NCI-H2081 treated with DMSO at 0.1 percent for 48 hours (cell line): ENCODE measurements at places on chromosomes 6 and 20.
A peak's percentile ranks its signal among the peaks of the same experiment; 100 is the strongest.

DNA sequence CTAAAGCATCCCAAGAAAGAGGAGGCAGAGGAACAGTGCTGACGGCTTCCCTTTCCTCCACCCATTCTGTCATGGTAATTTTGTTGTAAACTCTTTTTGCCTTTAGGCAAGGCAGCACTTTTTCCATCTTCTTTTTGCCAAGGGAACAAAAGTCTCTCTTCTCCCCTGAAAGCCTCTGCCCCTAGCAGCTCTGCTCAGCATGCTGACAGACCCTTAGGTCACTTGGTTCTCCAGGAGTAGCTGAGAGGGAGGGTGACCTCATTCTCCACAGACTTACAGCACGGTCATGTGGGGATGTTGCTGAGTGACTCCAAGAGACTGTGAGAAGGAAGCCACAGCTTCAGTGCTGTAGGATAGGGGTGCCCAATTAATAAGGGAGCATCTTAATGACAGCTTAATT, 81.1 kb upstream of the RALGAPA2 start:
- DNase-seq, result no peak

- DNase-seq, result no peak
Measured at GRCh38 chr20:63782521-63782971, 43.0 kb downstream of the SLC2A4RG start.

DNA sequence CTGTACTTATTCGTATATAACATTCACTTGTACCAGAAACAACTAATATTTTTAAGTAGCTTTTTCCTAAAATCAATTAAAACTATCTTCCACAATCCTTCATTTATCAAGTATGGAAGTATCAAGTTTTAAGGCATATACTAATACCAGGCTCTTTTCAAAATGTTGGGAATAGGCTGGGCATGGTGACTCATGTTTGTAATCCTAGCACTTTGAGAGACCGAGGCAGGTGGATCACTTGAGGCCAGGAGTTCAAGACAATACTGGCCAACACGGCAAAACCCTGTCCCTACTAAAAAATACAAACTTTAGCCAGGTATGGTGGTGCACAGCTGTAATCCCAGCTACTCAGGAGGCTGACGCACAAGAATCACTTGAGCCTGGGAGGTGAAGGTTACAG, 25.7 kb upstream of the PLN start:
- no peak for DNase-seq

- DNase-seq, result no peak
Measured at GRCh38 chr6:78513856-78514255, 353.5 kb upstream of the IRAK1BP1 start.

- DNase-seq, result peak; percentile 53
Measured at GRCh38 chr20:62980380-62980960, 26.3 kb downstream of the BHLHE23 start.

DNA sequence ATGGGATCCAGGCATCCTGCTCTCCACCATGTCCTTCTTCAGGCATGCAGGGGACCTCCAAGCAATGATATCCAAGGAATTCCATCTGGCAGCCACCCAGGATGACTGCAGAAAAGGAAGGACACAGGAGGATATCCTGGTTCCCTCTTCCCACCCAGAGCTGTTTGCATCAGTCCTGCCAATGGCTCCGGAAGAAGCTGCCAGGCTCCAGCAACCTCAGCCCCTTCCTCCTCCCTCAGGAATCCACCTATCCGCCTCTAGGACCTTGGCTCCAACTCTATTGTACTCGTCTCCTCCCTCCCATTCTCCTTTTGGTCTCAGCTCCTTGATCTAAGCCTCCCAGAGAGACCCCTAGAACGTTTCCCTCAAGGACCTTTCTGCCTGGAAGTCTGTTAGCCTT, 733 bp upstream of the PSORS1C2 start:
- no peak for DNase-seq

DNA sequence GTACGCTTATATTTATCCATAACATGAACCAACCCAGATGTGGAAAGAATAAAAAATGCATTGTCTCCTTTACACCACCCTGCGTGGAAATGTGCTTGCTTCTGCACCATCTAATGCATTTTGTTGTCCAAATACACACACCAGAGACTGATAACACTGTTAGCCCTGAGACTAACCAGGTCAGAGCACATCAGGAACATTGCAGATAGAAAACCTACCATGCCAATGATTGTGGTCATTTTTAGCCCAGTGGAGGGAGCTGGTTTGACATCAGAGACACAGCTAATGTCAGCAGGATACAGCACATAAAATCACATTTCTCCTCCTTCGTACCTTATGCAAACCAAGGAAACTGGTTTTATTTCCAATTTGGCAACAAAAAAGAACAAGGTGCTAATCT, 528.7 kb downstream of the DOK5 start:
- peak; percentile 34 for DNase-seq

GRCh38 chr20:61895016-61895415, 170.7 kb downstream of the TAF4 start:
- DNase-seq, result no peak

DNA sequence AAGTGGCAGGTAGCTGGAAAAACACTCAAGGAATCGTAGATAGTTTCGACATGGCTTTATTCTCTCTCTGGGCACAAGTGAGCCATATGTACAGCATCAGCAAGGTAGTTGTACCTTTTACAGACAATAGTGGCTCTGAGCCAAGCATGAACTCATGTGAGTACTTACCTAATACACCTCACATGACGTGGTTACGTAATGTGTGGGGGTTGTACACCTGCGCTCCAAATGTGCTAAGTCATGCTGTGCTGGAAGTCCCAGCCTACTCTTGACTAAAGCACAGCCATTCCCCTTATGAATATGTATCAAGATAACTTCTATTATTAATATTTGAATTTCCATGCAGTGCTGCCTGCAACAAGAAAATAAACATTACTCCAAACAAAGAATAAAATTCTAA, 78.8 kb upstream of the HMGN3 start:
- no peak for DNase-seq

GRCh38 chr6:33507261-33507660, 52.9 kb downstream of the ZBTB9 start:
- DNase-seq, result no peak

DNA sequence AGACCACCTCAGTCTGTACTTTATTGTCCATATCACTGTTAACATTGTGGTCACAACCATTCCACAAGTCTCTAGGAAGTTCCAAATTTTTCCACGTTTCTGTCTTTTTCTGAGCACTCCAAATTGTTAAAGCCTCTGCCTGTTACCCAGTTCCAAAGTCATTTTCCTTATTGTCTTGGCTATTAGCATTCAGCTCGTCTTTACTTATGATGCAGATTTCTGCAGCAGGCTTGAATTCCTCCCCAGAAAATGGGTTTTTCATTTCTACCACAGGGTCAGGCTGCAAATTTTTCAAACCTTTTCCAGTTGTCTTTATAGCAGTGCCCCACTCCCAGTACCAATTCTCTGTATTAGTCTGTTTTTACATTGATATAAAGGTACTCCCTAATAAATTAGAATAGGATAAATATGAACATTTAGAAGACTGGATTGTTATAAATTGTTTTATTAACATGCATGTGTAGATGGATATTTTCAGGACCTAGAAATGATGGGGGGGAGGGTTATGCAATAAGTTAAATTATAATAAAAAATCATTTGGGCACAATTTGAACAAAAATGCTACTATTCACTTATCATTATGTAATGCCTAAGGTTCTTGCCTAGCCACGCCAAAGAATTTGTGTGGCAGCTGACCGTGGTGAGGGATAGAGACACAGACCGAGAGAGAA, 595.3 kb upstream of the ADGRB3 start:
- no peak for DNase-seq

GRCh38 chr6:69026243-69026642, 391.2 kb downstream of the ADGRB3 start:
- no peak for DNase-seq

DNA sequence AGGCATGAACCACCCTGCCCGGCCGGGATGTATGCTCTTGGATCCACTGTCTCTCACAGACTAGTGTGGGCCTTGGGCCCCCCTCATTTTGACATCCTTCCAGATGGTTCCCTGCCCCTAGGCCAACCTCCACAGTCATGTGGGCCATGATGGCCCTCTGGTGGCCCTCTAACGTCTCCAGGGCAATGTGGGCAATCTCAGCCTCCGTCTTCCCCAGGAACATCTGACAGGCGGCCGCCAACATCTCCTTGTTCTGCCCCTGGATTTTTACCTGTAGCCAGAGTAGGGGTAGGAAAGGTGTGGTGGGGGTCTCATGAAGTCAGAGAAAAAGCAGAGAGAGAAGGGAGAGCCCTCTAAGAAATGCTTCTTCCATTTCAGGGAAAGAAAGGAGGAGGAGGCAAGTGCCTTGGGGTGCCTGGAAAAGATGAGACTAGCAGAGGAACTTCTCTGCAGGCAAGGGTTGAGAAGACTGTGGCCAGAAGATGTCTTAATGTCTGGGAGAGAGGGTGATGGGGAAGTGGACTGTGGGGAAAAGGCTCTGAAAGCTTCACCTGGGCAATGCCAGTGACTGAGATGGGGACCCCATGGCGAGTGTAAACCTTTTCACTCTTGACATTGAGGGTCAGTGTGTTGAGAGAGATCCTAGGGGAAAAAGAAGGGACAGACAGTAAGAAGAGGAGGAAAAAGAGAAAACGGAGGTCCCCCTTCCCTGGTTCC, 1.3 kb downstream of the FLOT1 start:
- no peak for DNase-seq

- DNase-seq, result no peak
Measured at GRCh38 chr6:145906144-145906543, 58.0 kb downstream of the SHPRH start.

GRCh38 chr6:132210886-132211563, 190.2 kb downstream of the MOXD1 start:
- DNase-seq, result no peak

DNA sequence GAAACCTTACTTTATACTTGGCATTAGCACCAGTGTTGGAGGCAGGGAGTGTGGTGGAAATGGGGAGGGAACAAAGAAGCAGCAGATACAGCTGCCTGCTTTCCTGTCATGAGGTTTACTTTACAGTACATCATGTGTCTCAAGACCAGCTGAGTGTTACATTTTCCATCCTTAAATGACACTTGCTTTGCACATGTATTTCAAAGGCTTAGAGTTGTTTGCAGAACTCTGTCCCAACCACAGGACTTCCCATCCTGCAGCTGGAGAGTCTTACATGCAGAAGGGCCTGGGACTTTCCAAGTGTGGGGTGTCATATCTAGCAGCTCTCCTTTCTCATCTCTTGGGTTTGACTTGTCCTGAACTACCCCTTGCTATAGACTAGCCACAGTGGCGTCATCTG, 395.9 kb downstream of the DHX35 start:
- no peak for DNase-seq

GRCh38 chr6:151056230-151056907, 183.4 kb upstream of the AKAP12 start:
- no peak for DNase-seq

- no peak for DNase-seq
Measured at GRCh38 chr6:52998603-52999002, 3.5 kb upstream of the GSTA4 start.

DNA sequence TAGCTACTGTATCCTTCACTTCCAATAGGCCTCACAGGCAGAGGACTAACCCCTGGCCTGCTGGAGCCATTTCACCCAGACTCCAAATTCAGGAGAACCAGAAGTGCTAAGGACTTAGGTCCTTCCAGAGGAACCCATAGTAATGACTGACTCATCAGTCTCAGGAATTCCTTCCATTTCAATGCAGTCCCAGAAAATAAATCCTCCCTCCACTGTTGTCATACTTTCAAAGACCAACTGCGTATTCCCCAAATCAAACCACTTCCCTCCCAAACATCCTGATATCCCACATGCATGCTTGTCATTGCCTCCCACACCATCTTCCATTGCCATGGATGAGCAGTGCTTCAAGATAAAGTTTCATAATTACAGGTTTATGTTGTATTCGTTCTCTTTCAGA, 31.8 kb upstream of the NT5E start:
- no peak for DNase-seq

- DNase-seq, result no peak
Measured at GRCh38 chr6:156109713-156110112, 654.1 kb upstream of the NOX3 start.

- DNase-seq, result no peak
Measured at GRCh38 chr20:49313283-49313682, 35.4 kb upstream of the ZNFX1 start.

DNA sequence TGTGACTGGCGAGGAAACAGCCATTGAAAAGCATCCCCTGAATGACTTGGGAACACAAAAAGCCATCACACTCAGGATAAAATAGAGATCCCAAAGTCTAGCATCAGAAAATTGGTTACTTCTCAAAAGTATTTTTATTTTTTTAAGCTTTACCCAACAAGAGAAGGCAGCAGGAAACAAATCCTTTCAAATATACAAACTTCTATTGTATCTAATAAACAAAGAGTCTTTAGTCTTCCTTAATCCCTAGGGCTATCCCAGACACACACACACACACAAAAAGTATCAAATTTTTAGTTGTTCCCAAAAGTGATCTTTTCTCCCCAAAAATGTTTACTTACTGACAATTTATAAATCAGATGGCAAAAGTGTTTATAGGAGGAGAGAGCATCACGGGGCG, 33.2 kb upstream of the MARCKS start:
- no peak for DNase-seq

DNA sequence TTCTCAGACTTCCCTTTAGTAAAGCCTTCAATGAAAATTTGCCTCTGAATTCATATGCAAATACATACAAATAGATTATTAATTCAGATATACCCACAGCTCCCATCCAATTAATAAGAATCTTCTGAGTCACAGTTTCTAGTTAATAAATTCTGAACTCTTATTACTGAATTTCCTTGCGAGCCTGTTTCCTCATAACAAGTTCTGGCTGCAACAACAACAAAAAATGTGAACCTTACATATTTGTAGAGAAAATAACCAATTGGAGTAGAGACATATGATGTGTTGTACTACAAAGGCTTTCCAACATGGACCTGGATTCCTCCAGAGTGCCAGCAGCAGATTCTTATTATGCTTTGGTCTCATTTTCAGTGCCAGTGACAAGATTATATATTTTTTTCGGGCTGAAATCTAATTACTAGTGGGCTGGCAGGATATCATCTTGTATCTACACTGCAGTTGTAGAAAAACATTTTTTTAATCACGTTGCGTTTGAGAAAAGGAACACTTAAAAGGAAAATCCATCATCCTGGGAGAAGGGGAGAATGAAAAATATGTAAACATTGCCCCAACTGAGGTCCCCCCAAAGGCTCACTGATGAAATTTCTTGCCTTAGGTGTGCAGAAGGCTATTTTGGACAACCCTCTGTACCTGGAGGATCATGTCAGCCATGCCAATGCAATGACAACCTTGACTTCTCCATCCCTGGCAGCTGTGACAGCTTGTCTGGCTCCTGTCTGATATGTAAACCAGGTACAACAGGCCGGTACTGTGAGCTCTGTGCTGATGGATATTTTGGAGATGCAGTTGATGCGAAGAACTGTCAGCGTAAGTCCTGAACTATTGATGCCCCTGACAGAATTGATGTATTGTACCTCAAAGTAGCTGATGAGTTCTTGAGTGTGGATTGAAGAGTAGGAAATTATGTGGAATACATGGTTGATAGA, 404.6 kb downstream of the LAMA2 start:
- DNase-seq, result no peak

- DNase-seq, result no peak
Measured at GRCh38 chr6:24902782-24903181, 33.0 kb downstream of the RIPOR2 start.
